Endothelial cell (in vitro differentiated cells): ENCODE measurements at places on chromosomes 3 and 15.

DNA sequence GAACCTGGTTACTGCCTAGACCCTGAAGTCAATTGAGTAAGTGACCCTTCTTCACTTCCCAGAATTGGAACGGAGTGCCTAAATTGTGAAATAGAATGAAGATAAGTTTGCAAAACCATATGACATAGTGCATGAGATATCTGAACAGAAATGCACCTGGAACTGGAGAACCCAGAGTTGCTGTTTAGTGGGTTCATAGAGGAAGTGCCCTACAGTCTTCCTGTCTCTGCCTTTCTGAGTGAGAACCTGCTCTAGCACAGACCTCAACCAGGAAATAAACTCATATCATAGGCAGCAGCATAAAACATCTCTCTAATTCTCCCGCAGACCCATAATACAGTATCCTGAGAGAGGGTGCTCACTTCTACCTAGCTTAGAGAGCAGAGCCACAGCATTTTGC is 82.9 kb downstream of the EOMES start:
- no peak for DNase-seq

DNA sequence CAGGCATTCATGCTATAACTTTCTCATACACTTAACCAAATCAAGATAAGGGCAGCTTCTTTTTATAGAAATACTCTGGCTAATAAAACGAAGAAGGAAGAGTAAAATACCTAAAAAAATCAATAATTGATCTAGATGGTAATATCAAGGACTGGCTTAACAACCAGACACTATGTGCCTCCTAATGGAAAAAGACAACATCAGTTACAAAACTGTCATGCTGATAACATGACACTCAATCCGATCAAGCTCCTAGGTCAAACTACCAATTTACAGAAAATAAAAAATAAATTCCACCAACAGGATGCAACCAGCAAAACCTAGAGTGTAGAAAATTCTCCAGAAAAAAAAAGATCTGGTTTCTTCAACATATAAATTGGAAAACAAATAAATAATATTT is 634.6 kb downstream of the IGSF11 start:
- DNase-seq = no peak

GRCh38 chr3:158769549-158769948 is 32.3 kb upstream of the MFSD1 start:
- no peak for DNase-seq

DNA sequence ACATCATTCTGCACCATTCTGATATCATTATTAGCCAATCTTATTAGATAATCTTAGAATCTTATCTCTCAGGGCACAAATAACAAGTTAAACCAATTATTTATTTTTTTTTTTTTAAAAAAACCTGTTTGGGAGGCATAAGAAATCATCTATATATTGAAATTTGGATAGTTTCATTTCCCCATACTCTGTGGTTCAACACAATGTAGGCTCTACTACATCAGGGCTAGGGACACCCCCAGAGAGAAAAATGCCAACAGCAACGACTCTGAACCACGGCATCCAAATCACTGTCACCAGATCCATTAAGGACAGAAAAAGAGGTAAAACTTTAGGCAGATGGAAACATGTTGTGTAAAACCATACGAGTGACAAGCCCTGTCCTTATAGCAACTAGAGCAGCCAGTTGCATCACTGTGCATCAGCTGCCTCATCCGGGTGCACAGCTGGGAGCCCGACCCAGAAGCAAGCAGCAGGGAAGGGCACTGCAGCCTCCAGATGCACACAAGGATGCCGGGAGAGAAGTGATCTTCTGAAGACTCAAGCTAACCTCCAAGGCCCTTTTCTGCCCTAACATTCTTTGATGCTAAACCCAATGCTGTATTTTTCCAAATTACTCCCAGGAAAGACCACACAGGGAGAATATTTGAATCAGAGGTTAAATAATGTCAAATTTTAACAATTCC is 381.1 kb downstream of the CTNNB1 start:
- DNase-seq = no peak

DNA sequence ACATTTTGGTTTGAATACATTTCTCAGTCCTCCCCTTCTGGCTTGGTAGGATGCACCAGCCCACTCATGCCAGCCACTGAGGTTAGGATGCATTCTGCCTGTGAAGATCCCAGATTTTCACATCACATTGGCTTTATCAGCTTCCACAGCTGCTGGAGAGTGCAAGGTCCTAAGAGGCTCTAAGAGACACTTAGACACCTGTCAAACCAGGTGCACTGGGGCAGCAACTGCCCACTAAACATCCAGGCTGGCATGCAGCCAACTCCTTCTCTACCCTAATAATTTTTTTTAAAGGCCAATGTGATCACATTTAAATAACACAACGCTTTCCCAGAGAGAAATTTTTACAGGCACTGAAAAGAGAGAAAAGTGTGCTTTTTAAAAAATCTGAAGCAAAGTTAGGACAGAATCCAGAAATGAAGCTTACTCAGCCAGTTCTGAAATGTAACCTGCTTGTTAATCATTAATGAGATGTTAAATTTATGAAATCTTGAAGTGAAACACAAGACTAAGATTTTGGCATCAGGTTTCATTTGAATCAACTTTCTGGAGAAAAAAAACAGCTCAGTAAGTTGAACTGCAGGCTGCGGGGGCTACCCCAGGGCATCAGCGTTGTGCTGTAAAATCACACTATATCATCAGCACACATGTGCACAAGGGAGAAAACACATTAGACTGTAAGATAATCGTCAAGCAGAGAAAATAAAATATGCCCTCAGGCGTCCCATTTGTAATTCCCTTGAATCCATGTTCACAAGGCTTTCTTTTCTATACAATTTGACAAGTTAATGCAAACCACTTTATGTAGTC is 312.9 kb downstream of the ZBBX start:
- DNase-seq = no peak

- no peak for DNase-seq
These were observed 113.1 kb downstream of the EDEM1 start for GRCh38 chr3:5300638-5301037.
